ENCODE measurements at places on chromosomes 16 and 17. TPM values are rescaled to one million over a fixed set of nuclear protein-coding genes. Genes with fewer than 3 reads are reported as not detected.

DNA sequence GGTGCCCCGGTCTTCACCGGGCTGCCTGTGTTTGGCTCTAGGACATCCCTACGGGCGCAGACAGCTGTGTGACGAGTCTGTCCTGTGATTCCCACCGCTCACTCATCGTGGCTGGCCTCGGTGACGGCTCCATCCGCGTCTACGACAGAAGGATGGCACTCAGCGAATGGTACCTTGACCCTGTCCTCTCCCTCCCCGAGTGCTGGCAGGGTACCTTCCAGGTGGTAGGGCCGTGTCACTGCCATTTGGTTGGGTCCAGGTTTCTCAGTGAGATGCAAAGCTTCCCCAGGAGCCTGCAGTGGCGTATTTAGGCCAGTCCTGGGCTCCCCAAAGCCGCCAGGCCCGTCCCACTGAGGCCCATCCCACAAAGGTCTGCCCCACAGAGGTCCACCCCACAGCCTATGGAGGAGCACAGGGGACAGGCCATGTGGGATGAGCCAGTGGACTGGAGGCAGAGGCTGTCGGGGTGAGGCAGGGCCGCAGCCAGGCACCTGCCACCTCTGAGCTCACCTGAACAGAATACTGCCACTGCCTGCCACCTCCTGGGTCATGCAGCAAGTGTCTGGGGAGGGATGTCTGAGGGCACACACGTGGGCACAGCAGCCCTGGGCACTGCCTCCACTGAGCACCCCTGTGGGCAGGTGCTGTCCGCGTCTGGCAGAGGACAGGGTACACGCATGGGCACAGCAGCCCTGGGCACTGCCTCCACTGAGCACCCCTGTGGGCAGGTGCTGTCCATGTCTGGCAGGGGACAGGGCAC is 31.4 kb upstream of the CHMP6 start:
- DNase-seq = no peak

- DNase-seq = no peak
These were observed 4.6 kb upstream of the SLC38A8 start for GRCh38 chr16:84047206-84047605.

DNA sequence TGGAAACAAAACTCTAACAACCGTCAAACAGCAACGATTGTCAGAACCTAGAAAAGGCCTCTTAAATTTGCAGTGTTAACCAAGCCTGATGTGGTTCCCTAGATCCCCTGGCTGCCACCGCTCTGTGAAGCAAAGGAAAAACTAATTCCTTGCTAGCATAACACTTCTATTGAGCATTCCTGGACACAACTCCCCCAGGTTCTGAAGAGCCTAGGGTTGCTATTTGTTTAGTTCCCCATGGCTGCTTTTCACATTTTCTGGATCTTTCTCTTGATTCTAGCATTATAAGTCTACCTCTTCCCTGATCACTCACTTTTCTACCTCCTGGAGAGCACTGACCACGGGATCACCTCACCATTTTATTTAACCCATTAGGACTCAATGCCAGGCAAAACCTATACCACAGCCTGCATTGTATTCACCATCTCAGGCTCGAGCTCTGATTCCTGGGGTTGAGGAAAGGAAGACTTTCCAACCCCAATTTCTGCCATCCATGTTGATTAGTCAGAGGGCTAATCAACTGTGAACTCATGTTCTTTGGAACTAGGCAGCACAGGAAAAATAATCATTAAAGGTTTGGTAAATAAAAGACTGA is 692 bp upstream of the KCNJ16 start:
- no peak for DNase-seq

DNA sequence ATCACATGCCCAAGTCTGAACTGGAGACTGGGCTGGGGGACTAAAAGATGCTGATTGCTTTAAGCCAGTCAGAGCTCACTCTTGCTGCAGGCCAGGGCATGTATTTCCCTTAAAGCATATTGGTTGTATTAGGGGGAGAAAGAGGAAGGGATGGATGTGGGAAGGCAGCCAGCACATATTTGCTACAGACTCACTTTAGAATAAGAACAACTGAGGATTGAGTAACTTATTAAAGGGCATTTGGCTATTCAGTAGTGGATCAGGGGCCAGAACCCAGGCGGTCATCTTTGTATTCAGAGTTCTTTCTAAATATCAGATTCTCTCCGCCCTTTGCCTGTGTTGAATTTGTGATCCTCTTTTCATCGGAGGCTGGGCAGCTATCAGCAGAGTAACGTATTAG is 231.7 kb downstream of the HAPSTR1 start:
- DNase-seq = no peak

DNA sequence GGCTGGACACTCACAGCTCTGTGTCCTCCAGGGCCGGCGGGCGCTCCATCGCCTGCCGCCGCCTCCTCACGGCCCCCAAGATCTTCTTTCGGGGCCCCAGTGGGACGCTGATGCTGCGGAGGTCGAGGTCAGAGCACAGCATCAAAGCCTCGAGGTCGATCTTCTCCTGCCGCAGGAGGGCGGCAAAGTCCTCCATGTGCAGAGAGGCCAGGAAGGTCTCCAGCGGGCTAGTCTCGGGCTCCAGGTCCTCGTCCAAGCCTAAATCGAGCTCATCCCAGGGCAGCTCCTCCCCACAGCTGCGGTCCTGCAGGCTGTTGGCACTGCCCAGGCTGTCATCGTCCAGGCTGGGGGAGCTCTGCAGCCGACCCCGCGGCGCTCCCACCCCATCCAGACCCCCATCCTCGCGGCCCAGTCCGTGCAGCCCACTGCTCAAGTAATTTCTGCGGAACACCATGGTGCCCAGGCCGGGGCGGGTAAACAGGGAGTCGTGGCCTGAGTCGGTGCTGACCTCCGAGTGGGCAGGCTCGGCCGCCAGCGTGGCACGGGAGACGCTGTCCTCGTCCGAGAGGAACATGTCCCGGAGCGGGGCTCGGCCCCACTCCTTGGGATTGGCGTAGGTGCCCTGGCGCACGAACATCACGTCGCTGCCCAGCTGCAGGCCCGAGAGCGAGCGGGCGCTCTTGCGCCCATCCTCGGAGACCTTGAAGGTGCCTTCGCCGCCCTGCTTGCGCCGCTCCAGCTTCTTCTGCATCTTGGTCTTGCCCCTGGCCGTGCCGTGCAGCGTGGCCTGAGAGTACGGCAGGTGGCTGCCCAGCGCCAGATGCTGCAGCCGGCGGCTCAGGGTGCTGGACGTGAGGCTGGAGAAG is 3.4 kb downstream of the USH1G start:
- no peak for DNase-seq

- no peak for DNase-seq
These were observed 21.1 kb upstream of the RPH3AL start for GRCh38 chr17:373613-374230.

GRCh38 chr16:1153480-1154160 is 714 bp downstream of the CACNA1H start:
- DNase-seq = peak; percentile 51

DNA sequence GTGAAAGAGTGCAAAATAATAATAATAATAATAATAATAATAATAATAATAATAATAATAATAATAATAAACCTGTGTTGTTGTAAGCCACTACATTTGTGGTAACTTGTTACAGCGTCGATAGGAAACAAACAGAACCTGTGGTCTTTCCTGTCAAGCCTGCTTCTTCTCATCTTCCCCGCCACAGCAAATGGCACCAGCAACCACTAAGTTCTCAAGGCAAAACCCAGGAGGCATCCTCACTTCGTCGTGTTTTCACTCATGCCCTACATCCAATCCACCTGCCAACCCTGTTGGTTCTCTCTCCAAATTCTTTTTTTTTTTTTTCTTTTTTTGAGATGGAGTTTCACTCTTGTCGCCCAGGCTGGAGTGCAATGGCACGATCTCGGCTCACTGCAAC is 34.2 kb downstream of the ITGAE start:
- no peak for DNase-seq

DNA sequence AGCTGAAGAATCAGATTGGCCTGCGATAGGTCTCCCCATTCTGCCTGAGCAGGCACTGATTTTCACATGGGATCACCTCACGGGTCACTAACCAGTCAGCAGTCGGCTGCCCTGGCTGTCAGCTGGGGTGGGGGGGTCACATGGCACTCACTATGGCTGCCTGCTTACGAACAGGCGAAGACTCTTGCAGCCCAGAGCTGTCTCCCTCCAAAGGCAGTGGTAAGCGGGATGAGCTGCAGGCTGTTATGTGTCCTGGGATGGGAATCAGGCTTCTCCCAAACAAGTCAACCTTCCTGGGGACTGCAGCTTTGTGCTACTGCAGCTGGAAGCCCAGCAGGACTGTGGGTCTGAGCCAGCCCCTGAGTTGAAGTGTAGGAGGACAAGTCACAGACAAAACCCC is 29.0 kb upstream of the ADORA2B start:
- no peak for DNase-seq

DNA sequence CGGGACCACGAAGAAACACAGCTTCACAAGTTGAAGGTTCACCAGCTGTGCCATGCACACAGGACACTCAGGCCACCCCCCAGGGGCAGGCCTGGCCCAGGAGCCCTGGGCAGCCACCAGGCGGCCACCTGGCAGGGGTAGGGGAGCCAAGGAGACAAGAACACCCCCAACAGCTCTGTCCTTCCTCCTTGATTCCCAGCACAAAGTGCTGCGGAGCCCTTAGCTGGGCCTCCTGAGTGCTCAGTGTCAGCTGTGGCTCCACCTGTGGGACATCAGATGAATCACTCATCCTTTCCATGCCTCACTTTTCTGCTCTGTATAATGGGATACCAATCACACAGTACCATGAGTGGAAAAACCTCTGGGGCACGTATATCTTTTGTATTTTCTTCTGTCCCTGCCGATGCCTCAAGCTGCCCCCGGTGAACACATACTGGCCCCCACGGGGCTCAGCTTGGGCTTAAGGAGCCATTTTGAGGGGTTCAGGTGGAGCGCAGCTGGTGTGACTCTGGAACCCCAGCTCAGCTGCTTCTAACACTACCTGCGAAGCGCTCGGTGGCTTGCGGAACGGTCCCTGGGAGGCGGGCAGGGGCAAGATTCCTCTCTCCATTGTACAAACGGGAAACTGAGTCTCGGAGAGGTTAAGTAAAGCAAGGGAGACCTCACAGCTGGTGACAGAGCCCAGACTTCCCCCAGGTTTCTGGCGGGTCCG is 12.0 kb downstream of the GALK1 start:
- DNase-seq = no peak

DNA sequence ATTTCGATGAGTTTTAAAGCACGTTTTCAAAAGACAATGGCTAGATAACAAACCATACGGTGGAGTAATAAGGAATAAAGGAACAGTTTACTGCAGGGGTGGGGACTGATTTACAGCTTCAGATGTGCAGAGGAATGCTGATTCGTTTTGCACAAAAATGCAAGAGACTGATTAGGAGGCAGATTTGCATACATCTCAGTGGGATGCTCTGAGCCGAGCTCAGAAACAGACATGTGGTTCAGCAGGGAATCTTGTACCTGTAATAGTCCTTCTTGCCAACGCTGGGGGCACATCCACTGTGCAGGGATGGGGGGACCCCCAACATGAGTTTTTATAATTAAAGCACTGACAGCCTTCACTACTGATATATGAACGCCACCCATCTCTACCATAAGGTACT is 308.0 kb downstream of the GRIN2A start:
- no peak for DNase-seq

DNA sequence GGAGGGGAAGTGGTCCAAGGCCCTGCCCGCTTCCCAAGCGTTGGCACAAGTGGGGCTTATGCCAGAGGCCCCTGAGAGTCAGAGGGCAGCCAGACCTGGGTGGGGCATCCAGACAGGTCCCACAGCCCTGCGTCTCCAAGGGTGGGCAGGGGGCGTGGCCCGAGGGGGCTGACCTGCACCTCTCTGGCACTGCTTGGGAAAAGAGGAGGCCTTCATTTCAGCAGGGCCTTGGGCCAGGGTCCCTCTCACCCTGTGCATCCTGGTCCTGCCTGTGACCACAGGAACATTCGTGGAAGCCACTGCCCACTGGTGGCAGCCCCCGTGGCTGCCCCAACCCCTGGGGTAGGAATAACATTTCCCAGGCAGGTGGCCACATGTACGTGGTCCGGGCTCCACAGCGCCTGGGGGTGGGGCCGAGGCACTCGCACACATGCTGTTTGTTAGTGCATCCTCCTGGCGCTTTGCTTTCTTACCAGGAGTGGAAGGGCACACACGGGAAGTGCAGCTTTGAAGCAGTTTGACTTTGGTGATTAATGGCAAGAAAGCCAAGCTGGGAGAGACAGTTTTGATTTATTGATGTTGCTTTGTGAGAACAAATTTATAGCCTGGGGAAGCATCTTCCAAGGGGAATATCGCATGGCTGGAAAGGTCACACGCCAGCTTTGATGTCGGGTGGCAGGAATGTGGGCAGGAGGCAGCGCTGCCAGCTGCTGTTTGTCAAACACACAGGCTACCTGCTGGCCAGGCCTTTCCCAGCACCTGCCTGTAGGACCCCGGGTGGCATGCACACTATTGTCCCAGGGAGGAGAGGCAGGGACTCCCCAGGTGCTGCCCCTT is 4.3 kb downstream of the CENPX start:
- DNase-seq = no peak

- DNase-seq = no peak
These were observed 20.2 kb downstream of the TSPOAP1 start for GRCh38 chr17:58308173-58308984.

- DNase-seq = peak; percentile 39
These were observed 732 bp upstream of the EXOSC6 start for GRCh38 chr16:70252355-70252988.

DNA sequence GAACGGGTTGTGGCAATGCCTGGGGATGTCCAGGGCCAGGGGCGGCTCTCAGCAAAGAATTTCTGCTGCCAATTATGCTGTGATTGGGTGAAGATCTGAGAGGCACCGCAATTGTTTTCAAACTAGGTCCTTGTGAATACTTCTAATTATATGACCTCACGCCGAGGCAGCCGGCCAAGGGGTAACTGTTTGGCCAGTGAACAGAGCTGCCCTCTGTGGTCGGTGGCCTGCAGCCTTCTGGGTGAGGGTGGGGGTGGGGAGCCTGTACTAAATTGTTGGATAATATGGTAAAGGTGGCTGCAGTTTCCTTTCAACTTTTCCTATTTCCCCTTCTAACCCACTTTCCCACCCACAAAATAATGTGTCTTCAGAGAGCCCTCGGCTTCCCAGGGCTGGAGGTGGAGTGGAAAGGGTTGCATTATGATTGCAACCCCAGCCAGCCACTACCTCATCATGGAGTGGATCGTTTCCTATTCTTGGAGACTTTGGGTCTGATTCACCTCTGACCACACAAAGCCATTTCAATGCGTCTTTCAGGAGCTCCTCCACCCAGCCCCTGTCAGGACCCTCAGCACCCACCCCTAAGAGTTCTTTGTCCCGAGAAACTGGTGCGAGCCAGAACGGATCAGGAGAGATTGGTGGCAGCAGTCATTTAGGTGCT is 2.0 kb upstream of the DNAI2 start:
- DNase-seq = no peak

- DNase-seq = no peak
These were observed 1.6 kb upstream of the KREMEN2 start for GRCh38 chr16:2962334-2963073.

GRCh38 chr17:82017612-82018151 is 5.0 kb downstream of the CENPX start:
- no peak for DNase-seq

Gene UMOD
- not detected for total RNA-seq

Gene ATP2C2
- total RNA-seq = 0.75 TPM

Gene TTYH2
- total RNA-seq = 1.6 TPM

Gene CDH8
- total RNA-seq = 1.4 TPM

Gene ESRP2
- 0.36 TPM for total RNA-seq

Gene CACNA1H
- total RNA-seq = 0.09 TPM

Gene TMEM238L
- total RNA-seq = not detected

Gene TERB1
- total RNA-seq = not detected

Gene KRT27
- not detected for total RNA-seq

Gene MMP28
- not detected for total RNA-seq

Gene PRDM7
- not detected for total RNA-seq

Gene SDF2
- 45.7 TPM for total RNA-seq

Gene RHBDL1
- 3.6 TPM for total RNA-seq
